Naive thymus-derived CD4-positive, alpha-beta T cell (primary cell): ENCODE measurements at places on chromosomes 7 and 10. TPM values are rescaled to one million over a fixed set of nuclear protein-coding genes. Genes with fewer than 3 reads are reported as not detected.

The LRRC18 gene
- not detected for total RNA-seq

The CACNA2D1 gene
- not detected for total RNA-seq

The FXYD4 gene
- total RNA-seq = not detected

The PAX4 gene
- not detected in 2 replicates for total RNA-seq

The CPN1 gene
- not detected for total RNA-seq

The AKR1C3 gene
- 14.1 TPM for total RNA-seq

The ADAM8 gene
- total RNA-seq = 21.8 TPM

The HOXA5 gene
- not detected for total RNA-seq

The ZNF853 gene
- 0.15 and 0.25 TPM in 2 replicates for total RNA-seq

The CYP3A4 gene
- not detected for total RNA-seq

DNA sequence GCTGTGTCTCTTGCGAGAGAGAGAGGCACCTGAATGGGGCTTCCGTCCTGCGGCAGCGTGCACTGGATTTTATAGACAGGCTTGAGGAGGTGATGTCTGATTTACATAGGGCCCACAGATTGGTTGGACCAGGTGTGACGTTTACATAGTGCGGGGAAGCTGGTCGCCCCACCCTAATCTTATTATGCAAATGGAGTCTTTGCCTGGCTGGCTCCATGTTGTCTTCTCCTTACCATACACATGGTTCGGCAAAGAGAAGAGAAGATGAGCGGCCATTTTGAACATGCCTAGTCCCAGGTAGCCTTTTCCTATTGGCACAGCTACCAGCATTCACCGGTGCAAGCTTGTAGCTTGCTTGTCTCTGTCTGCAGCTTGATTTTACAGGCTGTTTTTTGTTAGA is 238.5 kb upstream of the GALNT17 start:
- H3K27me3 ChIP-seq = no peaks in the 10 kb centered on the region
- no peaks in the 10 kb centered on the region for H3K4me1 ChIP-seq
- no peak overlapping the region for H3K4me3 ChIP-seq
- no peak overlapping the region for H3K27ac ChIP-seq
- DNase-seq = no peak
- no peaks in the 10 kb centered on the region for H3K36me3 ChIP-seq

DNA sequence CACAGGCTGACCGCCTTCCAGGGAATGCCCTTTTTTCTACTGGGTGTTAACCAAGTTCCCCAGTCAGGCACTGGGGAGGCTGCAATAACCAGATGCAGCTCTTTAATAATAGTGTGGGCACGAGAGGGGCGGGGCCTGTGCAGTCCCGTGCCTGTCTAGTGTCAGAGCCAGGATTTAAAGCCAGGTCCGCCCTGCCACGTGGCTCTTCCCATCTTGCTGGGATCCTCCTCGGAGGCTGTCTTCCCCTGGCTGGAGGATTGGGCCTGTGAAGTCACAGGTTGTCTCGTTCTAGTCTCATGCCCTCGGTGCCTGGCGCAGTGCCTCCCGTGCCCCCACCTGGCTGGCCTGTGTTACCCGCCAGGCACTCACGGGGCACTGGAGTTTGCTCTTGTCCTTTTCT is 25.2 kb downstream of the TMEM120A start:
- no peak overlapping the region for H3K4me3 ChIP-seq
- no peaks in the 10 kb centered on the region for H3K4me1 ChIP-seq
- no peaks in the 10 kb centered on the region for H3K36me3 ChIP-seq
- no peak for DNase-seq

- peaks cover 2% of the 10 kb centered on the region for H3K27me3 ChIP-seq
- DNase-seq = no peak
- no peaks in the 10 kb centered on the region for H3K36me3 ChIP-seq
- no peak overlapping the region for H3K27ac ChIP-seq
Measured at GRCh38 chr7:106127984-106128780, 16.1 kb upstream of the SYPL1 start.

GRCh38 chr7:36236073-36236472 is 83.0 kb downstream of the EEPD1 start:
- H3K4me3 ChIP-seq = no peak overlapping the region
- H3K4me1 ChIP-seq = no peaks in the 10 kb centered on the region
- no peak for DNase-seq
- no peak overlapping the region for H3K27ac ChIP-seq

- no peak overlapping the region for H3K4me3 ChIP-seq
- H3K27ac ChIP-seq = no peak overlapping the region
- no peaks in the 10 kb centered on the region for H3K4me1 ChIP-seq
- no peaks in the 10 kb centered on the region for H3K36me3 ChIP-seq
- H3K27me3 ChIP-seq = no peaks in the 10 kb centered on the region
Measured at GRCh38 chr10:107028236-107028635, 136.3 kb downstream of the SORCS1 start.

DNA sequence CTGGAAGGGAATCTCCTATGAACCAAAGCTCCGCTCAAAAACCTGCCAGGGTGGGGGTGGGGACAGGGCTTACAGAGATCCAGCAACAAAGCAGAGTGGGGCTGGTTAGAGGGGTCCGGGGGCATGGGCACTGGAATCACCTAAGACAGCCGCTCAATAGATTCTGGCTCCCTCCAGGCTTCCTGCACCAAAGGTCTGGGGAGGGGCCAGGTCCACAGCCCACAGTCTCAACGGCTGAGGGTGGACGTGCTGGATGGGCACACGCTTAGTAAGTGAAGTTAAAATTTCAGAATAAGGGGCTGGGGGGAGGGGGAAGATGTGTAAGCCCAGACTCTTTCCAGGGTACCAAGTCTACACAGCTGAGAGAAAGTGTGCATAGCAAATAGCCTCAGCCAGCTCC is 31.1 kb downstream of the PYROXD2 start:
- peaks cover 24% of the 10 kb centered on the region for H3K36me3 ChIP-seq
- H3K4me3 ChIP-seq = no peak overlapping the region
- no peak overlapping the region for H3K27ac ChIP-seq

DNA sequence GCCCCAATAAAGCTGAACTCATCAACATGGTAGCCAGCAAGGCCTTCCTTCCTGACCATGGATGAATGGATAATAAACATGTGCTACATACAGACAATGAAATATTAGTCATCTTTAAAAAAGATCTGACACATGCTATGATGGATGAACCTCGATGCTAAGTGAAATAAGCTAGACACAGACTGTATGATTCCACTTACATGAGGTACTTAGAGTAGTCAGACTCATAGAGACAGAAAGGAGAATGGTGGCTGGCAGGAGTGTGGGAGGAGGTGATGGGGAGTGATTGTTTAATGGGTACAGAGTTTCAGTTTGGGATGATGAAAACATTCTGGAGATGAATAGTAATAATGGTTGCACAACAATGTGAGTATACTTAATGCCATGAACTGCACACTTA is 114.1 kb upstream of the SORCS3 start:
- H3K27ac ChIP-seq = no peak overlapping the region
- no peaks in the 10 kb centered on the region for H3K36me3 ChIP-seq
- no peak overlapping the region for H3K4me3 ChIP-seq

- no peak for DNase-seq
- H3K4me3 ChIP-seq = no peak overlapping the region
Measured at GRCh38 chr10:86940677-86941076, 16.7 kb downstream of the MMRN2 start.

- no peaks in the 10 kb centered on the region for H3K27me3 ChIP-seq
- no peak overlapping the region for H3K4me3 ChIP-seq
Measured at GRCh38 chr10:61609701-61610100, 53.0 kb upstream of the CABCOCO1 start.

- H3K4me1 ChIP-seq = peaks cover 24% of the 10 kb centered on the region
- H3K4me3 ChIP-seq = no peak overlapping the region
- H3K27me3 ChIP-seq = no peaks in the 10 kb centered on the region
- no peaks in the 10 kb centered on the region for H3K36me3 ChIP-seq
Measured at GRCh38 chr10:62634576-62634975, 169.9 kb upstream of the ADO start.

GRCh38 chr7:12531784-12532183 is 38.7 kb upstream of the SCIN start:
- no peak overlapping the region for H3K27ac ChIP-seq
- no peaks in the 10 kb centered on the region for H3K36me3 ChIP-seq
- H3K27me3 ChIP-seq = no peaks in the 10 kb centered on the region
- no peak for DNase-seq
- H3K4me3 ChIP-seq = no peak overlapping the region
- no peaks in the 10 kb centered on the region for H3K4me1 ChIP-seq

DNA sequence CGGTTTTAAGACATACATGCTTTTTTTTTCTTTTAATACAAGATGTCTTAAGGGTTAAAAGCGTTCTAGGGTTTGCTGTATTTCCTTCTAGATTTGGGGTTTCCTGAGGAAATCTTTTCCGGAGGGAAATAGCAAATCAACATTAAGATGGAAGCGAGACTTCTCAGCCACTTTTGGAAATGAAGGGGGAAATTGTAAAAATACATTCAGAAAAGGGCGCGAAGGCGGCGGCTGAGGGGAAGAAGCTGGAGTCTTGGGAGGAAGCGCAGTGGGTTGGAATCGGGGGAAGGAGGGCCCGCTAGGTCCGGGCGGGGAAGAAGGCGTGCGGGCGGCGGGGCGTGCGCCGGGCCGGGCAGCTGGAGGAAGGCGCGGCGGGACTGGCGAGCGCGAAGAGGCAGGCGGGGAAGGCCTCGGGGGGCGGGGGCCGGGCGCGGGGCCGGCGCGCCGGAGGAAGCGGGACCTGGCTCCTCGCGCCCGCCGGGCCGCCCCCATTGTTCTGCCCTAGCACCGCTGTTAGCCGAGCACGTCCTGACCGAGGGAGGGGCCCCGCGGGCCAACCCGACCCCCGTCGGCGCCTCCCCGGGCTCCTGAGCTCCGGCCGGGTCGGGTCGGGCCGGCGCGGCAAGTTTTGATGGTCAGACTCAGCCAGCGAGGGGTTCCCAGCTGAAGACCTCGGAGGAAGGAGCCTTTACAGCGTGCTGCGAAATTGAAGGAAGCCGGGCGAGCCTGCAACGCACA is 1.5 kb upstream of the SKIDA1 start:
- peak overlapping the region; percentile 79 for H3K4me3 ChIP-seq
- peak; percentile 26 for DNase-seq
- peaks cover 17% of the 10 kb centered on the region for H3K4me1 ChIP-seq
- no peaks in the 10 kb centered on the region for H3K27me3 ChIP-seq
- H3K27ac ChIP-seq = peak overlapping the region; percentile 68

DNA sequence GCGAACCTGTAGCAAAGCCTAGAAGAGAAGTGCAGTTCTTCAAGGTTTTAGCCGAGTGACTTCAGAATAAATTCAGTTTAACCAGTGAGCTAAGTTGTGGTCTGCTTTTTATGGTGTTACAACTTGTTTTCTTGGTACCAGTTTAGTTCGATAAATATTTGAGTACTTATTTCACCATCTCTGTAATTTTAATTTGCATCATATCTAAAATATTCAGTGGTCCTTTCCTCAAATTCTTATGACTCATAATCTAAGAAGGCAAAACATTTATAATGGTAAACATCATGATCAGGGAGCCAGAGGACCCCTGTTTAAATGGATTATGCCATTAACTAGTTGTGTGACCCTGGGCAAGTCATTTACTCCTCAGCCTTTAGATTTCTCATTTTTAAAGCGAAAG is 4.1 kb upstream of the BMPER start:
- no peak overlapping the region for H3K4me3 ChIP-seq
- peaks cover 4% of the 10 kb centered on the region for H3K4me1 ChIP-seq
- peaks cover 13% of the 10 kb centered on the region for H3K27me3 ChIP-seq
- H3K27ac ChIP-seq = no peak overlapping the region

- no peak for DNase-seq
- H3K27ac ChIP-seq = no peak overlapping the region
- no peak overlapping the region for H3K4me3 ChIP-seq
- H3K27me3 ChIP-seq = no peaks in the 10 kb centered on the region
- peaks cover 55% of the 10 kb centered on the region for H3K36me3 ChIP-seq
Measured at GRCh38 chr7:139709485-139709884, 68.3 kb downstream of the HIPK2 start.

DNA sequence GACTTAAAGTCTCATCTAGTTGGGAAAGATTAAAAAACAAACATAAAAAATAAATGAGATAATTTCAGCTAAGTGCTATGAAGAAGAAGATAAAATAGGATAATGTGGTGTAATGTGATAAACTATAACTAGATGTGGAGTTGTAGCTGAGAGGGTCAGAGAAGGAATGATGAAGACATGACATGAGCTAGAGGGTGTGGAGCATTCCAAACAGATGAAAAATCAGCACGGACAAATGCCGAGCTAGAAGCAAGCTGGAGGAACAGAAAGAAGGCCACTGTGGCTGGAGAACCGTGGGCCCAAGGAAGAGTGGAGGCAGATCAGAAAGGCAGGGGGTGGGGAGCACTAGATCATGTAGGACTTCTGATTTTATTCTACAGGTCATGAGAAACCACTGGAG is 70.6 kb downstream of the CDK6 start:
- no peaks in the 10 kb centered on the region for H3K36me3 ChIP-seq
- H3K4me3 ChIP-seq = no peak overlapping the region
- no peak overlapping the region for H3K27ac ChIP-seq
- no peaks in the 10 kb centered on the region for H3K4me1 ChIP-seq

DNA sequence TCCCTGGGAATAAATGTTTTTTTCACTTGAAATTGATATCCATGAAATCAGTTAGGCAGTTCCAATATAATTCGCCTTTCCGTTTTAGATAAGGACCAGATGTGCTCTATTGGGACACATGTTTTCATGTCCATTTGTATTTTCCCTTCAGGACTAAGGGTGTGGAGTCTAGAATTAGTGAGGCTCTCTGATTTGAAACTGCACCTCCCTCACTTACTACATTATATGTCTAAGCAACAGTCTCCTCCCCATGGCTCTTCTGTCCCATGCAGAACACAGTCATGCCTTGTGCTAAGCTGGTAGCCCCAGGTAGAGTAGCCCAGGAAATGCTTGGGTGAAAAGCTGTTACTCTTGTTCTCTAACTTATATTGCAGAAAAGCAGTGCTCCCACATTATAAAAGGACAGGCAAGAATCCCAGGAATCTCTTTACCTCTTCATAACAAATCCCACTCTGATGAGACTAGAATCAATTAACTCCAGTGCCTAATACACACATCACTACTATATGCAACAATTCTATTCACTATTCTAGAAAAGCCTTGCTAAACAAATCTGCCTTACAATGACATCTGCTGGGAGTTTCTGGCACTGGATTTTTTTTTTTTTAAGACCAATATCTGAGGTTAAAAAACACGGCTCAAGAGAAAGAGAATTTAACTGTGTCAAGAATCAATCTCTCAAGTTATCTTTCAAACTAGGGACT is 293.9 kb downstream of the SNX13 start:
- H3K36me3 ChIP-seq = no peaks in the 10 kb centered on the region
- DNase-seq = no peak
- no peak overlapping the region for H3K27ac ChIP-seq
- no peaks in the 10 kb centered on the region for H3K4me1 ChIP-seq

GRCh38 chr7:130943981-130944380 is 210.0 kb upstream of the KLF14 start:
- H3K27me3 ChIP-seq = no peaks in the 10 kb centered on the region
- H3K4me1 ChIP-seq = peaks cover 55% of the 10 kb centered on the region
- DNase-seq = no peak
- H3K36me3 ChIP-seq = no peaks in the 10 kb centered on the region
- H3K4me3 ChIP-seq = peak overlapping the region; percentile 41
